ENCODE measurements at places on chromosomes 13 and 19.
A peak's percentile ranks its signal among the peaks of the same experiment; 100 is the strongest.

DNA sequence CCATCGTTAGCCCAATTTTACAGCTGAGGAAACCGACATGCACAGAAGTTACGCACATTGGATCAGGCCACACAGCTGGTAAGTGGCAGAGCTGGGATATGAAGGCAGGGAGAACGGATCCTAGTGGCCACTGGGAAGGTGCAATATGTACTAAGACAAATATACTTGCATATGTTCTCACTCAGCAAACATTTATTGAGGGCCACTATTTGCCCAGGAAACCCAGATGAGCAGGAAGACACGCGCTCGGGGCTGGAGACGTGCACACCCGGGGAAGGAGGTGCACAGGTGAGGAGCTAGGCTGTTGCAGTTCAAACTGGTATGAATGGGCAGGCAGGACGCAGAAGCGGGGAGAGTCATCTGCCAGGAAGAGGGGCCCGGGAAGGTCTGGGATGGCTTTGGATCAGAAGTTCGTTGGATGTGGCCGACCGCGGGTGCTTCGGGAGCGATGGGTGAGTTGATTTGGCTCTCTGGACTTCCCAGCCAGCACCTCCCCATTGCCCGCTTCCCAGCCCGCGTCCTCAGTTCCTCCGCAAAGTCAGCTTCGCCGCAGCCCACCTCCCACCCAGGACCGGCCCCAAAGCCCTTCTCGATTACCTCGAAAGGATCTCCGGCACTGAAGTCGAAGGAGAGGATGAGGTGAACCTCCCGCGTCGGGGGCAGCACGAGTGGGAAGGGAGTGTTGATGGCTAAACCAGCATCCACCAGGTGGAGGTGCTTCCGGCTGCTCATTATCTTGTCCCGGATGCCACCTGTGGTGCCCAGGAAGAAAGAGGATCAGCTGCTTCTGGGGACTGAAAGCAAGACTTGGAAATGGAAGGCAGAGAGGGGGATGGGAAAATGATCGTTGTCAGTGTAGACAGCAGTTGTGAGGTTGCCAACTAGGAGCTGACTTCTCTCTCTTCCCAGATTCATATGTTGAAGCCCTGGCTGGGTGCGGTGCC lies 17.8 kb upstream of the CABP5 start:
- H3K36me3 ChIP-seq, result no peaks in the 10 kb centered on the region
- DNase-seq, result no peak
- no peak overlapping the region for H3K27ac ChIP-seq
- H3K27me3 ChIP-seq, result no peaks in the 10 kb centered on the region

DNA sequence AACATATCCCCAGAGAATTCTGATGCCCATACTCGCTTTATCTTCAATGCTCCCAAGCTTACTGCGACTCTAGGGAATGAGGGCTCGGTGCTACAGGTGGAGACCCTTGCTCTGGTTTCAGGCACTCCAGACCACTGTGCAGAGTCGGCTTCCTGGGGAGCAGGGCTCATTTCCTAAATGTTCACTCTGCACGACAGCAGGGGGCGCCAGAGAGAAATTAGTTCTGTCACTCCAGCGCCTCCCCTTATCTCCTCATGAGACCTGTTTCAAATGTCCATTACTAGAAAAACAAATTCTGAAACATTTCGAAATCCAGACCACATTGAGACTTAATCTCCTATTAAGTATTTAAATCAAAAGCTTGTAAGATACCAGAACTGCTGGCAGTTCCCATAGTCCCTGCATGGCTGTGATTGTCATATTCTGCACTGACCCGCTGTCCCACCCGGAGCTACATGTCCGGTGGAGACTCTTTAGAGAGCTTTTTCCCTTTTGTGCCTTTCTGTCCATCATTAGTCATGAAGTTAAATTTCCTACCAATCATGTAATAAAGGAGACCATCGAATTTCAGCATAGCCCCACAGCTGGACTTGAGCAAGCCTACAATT lies 22.4 kb downstream of the EPSTI1 start:
- H3K4me3 ChIP-seq, result no peak overlapping the region
- peak; percentile 27 for DNase-seq
- H3K4me1 ChIP-seq, result no peaks in the 10 kb centered on the region
- H3K36me3 ChIP-seq, result no peaks in the 10 kb centered on the region
- H3K27ac ChIP-seq, result no peak overlapping the region

DNA sequence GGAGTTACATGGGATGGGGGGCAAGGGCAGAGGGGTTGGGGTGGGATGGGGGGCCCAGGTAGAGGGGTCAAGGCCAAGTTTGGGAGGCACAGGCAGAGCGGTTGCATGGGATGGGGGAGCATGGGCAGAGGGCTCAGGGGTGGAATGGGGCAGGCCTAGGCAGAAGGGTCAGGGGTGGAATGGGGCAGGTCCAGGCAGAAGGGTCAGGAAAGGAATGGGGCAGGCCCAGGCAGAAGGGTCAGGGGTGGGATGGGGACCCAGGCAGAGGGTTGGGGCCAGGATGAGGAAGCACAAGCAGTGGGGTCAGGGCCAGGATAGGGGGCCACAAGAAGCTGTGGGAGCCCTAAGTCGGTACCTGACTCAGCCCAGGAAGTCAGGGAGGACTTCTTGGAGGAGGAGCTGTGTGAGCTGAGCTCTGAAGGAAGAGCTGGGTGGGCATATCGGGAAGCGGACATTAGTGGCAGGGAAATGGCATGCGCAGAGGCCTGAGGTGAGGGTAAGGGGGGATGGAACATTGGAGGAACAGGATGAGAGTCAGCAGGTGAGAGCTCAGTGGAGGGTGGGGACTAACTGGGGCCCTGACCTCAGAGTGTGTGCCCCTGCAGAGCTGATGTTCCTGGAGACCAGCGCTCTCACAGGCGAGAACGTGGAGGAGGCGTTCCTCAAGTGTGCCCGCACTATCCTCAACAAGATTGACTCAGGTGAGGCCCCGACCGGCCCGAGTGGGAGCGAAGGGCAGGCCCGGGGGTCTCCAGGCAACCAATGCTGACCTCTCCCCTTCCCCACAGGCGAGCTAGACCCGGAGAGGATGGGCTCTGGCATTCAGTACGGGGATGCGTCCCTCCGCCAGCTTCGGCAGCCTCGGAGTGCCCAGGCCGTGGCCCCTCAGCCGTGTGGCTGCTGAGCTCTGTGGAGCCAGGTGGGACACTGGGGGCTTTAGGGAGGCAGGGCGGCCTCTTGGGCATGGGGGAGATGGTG lies 8.3 kb downstream of the RAB4B start:
- H3K36me3 ChIP-seq, result no peaks in the 10 kb centered on the region
- no peak overlapping the region for H3K4me3 ChIP-seq
- no peak overlapping the region for H3K27ac ChIP-seq
- no peaks in the 10 kb centered on the region for H3K27me3 ChIP-seq

- no peak for DNase-seq
- H3K27ac ChIP-seq, result no peak overlapping the region
- peaks cover 8% of the 10 kb centered on the region for H3K4me1 ChIP-seq
- no peak overlapping the region for H3K4me3 ChIP-seq
- H3K36me3 ChIP-seq, result no peaks in the 10 kb centered on the region
- no peaks in the 10 kb centered on the region for H3K27me3 ChIP-seq
Measured at GRCh38 chr13:31943591-31943990, 88.0 kb upstream of the FRY start.

GRCh38 chr19:41350735-41351338 lies 2.9 kb downstream of the TGFB1 start:
- DNase-seq, result no peak
- peak overlapping the region; percentile 85 for H3K4me3 ChIP-seq
- H3K27me3 ChIP-seq, result no peaks in the 10 kb centered on the region

GRCh38 chr19:57008432-57008831 lies 111.4 kb upstream of the USP29 start:
- no peak overlapping the region for H3K4me3 ChIP-seq
- DNase-seq, result no peak
- no peaks in the 10 kb centered on the region for H3K27me3 ChIP-seq
- no peak overlapping the region for H3K27ac ChIP-seq

DNA sequence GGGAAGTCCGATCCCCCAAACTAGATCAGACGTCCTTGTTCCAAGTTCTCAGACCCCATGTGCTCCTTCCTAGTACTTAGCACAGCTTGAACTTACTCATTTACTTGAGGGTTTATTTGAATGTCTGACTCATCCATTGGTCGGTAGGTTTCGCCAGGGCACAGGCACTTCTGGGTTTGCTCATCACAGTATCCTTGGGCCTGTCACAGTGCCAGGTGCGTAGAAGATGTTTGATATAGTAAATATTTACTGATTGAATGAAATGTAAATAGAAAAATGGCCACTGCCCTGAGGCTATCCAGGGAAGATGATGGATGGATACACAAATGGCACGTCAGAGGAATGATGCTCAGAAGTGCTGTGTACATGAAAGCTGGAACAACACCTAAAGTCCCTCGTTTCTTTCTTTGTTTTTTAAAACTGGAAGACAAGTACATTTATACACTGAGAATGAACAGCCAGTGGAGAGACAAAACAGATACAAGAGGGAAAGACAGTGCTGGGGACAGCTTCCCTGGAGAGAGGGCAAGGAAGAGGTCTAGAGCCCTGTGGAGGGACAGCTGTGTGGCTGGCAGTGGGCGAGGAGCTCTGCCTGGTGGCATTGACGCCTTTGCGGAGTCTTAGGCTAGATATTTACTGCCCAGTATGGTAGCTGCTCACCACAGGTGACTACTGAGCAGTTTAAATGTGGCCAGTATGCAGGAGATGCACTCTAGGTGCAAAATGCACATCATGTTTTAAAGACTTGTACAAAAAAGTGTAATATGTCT lies 31.2 kb upstream of the KL start:
- DNase-seq, result peak; percentile 18
- H3K27me3 ChIP-seq, result no peaks in the 10 kb centered on the region
- H3K4me1 ChIP-seq, result no peaks in the 10 kb centered on the region
- H3K27ac ChIP-seq, result no peak overlapping the region

DNA sequence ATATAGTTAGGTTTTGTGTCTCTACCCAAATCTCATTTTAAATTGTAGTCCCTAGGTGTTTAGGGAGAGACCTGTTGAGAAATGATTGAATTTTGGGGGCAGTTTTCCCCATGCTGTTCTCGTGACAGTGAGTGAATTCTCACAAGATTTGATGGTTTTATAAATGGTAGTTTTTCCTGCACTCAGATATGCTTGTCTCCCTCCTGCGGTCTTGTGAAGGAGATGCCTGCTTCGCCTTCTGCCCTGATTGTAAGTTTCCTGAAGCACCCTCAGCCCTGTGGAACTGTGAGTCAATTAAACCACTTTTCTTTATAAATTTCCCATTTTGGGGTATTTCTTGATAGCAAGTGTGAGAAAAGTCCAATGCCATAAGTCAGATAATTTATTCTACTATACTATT lies 1977.5 kb upstream of the PCDH20 start:
- no peak for DNase-seq
- no peaks in the 10 kb centered on the region for H3K4me1 ChIP-seq
- no peaks in the 10 kb centered on the region for H3K36me3 ChIP-seq
- H3K27ac ChIP-seq, result no peak overlapping the region
- H3K4me3 ChIP-seq, result no peak overlapping the region

- no peaks in the 10 kb centered on the region for H3K4me1 ChIP-seq
- H3K27ac ChIP-seq, result no peak overlapping the region
- H3K4me3 ChIP-seq, result no peak overlapping the region
- DNase-seq, result no peak
- no peaks in the 10 kb centered on the region for H3K36me3 ChIP-seq
Measured at GRCh38 chr13:33561627-33562026, 256.3 kb upstream of the RFC3 start.

DNA sequence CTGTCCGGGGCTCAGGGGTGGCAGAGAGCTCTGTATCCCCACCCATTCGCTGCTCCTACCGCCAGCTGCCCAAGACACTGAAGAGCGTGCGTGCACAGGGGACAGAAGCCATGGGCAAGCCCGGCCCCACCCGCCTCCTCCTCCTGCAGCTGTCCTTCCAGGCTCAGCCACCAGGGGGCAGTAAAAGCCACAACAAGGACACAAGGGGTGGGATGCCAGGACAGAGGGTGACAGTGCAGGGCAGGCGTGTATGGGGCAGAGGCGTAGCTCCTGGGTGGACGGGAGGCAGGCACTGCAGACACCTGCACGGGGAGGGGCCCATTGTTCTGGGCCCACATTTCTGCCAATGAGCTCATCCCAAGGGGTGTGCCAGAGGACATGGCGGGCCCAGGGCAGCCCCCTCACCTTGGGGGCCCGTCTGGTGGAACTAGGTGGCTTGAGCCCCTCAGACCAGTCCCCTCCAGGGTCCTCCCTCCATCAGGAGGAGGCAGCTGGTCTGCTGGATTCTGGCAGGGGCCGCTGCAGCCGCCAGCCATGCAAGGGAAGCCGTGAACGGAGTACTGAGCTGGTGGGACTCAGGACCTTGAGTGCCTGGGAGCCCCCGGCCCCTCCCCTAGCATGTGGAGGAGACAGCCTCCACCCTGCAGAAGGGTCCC lies 61.2 kb downstream of the MLLT1 start:
- H3K36me3 ChIP-seq, result no peaks in the 10 kb centered on the region
- peaks cover 29% of the 10 kb centered on the region for H3K4me1 ChIP-seq
- peak; percentile 40 for DNase-seq
- no peak overlapping the region for H3K4me3 ChIP-seq

GRCh38 chr19:38417544-38418506 lies 8.2 kb downstream of the RASGRP4 start:
- no peak overlapping the region for H3K27ac ChIP-seq
- no peaks in the 10 kb centered on the region for H3K36me3 ChIP-seq
- no peaks in the 10 kb centered on the region for H3K4me1 ChIP-seq
- H3K27me3 ChIP-seq, result peaks cover 16% of the 10 kb centered on the region
- no peak overlapping the region for H3K4me3 ChIP-seq

GRCh38 chr13:65656740-65657329 lies 1573.3 kb downstream of the PCDH9 start:
- H3K27me3 ChIP-seq, result no peaks in the 10 kb centered on the region
- H3K4me1 ChIP-seq, result no peaks in the 10 kb centered on the region
- H3K27ac ChIP-seq, result no peak overlapping the region
- DNase-seq, result peak; percentile 3
- no peak overlapping the region for H3K4me3 ChIP-seq

- H3K27me3 ChIP-seq, result no peaks in the 10 kb centered on the region
- H3K4me1 ChIP-seq, result no peaks in the 10 kb centered on the region
- no peak overlapping the region for H3K4me3 ChIP-seq
- no peaks in the 10 kb centered on the region for H3K36me3 ChIP-seq
- no peak for DNase-seq
Measured at GRCh38 chr13:80973721-80974120, 632.8 kb upstream of the SPRY2 start.

GRCh38 chr13:44078806-44079376 lies 199.2 kb downstream of the LACC1 start:
- H3K4me3 ChIP-seq, result no peak overlapping the region
- H3K27me3 ChIP-seq, result no peaks in the 10 kb centered on the region
- no peaks in the 10 kb centered on the region for H3K36me3 ChIP-seq
- no peak overlapping the region for H3K27ac ChIP-seq

- no peak for DNase-seq
- H3K4me1 ChIP-seq, result no peaks in the 10 kb centered on the region
- no peaks in the 10 kb centered on the region for H3K36me3 ChIP-seq
- H3K27ac ChIP-seq, result no peak overlapping the region
- peaks cover 46% of the 10 kb centered on the region for H3K27me3 ChIP-seq
Measured at GRCh38 chr13:112892426-112893206, 76.4 kb upstream of the MCF2L start.

GRCh38 chr19:38059897-38060296 lies 152.9 kb downstream of the SIPA1L3 start:
- DNase-seq, result no peak
- H3K4me3 ChIP-seq, result no peak overlapping the region
- no peak overlapping the region for H3K27ac ChIP-seq
- no peaks in the 10 kb centered on the region for H3K27me3 ChIP-seq
- H3K4me1 ChIP-seq, result peaks cover 26% of the 10 kb centered on the region
- no peaks in the 10 kb centered on the region for H3K36me3 ChIP-seq

- H3K4me1 ChIP-seq, result no peaks in the 10 kb centered on the region
- H3K4me3 ChIP-seq, result no peak overlapping the region
- H3K36me3 ChIP-seq, result no peaks in the 10 kb centered on the region
- H3K27me3 ChIP-seq, result peaks cover 4% of the 10 kb centered on the region
Measured at GRCh38 chr13:95380468-95381211, 79.4 kb upstream of the ABCC4 start.

- H3K4me1 ChIP-seq, result no peaks in the 10 kb centered on the region
- H3K27me3 ChIP-seq, result peaks cover 2% of the 10 kb centered on the region
- H3K4me3 ChIP-seq, result no peak overlapping the region
- DNase-seq, result peak; percentile 28
- no peak overlapping the region for H3K27ac ChIP-seq
Measured at GRCh38 chr19:35061583-35062373, 20.3 kb downstream of the HPN start.

All from astrocyte (in vitro differentiated cells and primary cell).